ENCODE measurements at places on chromosomes 1 and 21. TPM values are rescaled to one million over a fixed set of nuclear protein-coding genes. Genes with fewer than 3 reads are reported as not detected.

Gene FCRL1
- total RNA-seq, result 2.9 TPM

Gene PRKAA2
- not detected for total RNA-seq

DNA sequence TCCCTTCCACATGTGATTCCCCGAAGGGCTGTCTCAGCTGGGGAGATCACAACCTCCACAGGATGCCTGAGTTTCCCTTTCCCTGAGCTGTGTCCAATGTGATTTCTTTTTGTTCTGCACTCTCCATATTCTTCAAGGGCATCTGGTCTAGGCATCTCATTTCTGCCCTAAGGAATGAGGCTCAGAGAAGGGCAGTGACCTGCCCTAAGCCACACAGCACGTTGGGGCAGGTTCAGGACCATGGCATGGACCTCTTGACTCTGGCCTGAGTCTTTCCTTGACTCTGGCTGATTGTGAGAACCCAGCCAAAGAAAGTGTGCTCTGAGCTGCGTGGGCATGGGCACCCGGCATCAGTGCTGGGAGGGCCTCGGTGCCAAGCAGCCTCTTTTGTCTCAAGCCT is 590.3 kb downstream of the PTPRU start:
- no peak for DNase-seq

Gene S100A16
- not detected for total RNA-seq

DNA sequence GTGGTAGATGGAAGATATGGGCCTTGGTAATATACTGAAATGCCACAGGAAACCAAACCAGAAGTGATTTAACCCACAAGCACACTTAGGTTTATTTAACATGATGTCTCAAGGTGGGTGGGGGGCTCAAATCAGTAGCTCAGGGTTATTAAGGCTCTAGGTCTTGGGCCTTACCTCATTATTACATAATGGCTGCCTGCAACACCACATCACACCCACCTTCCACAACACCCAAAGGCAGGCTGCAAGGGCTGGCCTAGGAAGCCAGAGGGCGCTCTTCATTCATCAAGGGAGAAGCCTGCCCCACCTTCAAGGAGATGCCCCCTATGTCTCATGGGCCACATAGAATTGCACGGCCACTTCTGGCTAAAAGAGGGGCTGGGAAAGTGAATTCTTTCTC is 6.0 kb downstream of the TFF1 start:
- no peak for DNase-seq

GRCh38 chr1:152577168-152577567 is 3.1 kb downstream of the LCE3D start:
- DNase-seq, result no peak

GRCh38 chr1:212607913-212608391 is 609 bp upstream of the ATF3 start:
- DNase-seq, result no peak

GRCh38 chr1:234466945-234467344 is 12.0 kb downstream of the TARBP1 start:
- no peak for DNase-seq

GRCh38 chr1:87867626-87868025 is 538.9 kb downstream of the LMO4 start:
- no peak for DNase-seq

Gene TMPRSS2
- total RNA-seq, result not detected

DNA sequence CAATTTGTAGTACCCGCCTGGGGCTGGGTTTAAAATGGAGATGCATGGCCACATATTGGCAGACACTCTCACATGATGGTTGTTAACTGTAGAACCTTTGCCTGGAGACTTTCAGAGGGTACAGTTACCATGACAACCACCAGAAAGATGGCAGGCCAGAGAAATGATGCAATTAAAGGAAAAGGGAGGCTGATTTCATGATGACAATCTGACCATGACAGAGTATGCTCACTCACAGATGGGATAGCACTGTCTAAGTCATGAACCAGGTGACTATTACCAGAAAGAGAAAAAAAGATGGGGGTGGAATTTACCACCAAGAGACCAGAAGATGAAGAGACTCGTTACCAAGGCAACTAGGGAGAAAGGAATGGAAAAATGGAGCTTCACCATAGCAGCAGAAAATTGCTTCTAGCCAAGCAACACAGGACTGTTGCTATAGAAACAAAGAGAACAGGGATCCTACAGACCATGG is 3.5 kb upstream of the TRIT1 start:
- no peak for DNase-seq

Gene TMEM269
- total RNA-seq, result 1.1 TPM

GRCh38 chr21:21196087-21196486 is 197.9 kb downstream of the NCAM2 start:
- DNase-seq, result no peak

DNA sequence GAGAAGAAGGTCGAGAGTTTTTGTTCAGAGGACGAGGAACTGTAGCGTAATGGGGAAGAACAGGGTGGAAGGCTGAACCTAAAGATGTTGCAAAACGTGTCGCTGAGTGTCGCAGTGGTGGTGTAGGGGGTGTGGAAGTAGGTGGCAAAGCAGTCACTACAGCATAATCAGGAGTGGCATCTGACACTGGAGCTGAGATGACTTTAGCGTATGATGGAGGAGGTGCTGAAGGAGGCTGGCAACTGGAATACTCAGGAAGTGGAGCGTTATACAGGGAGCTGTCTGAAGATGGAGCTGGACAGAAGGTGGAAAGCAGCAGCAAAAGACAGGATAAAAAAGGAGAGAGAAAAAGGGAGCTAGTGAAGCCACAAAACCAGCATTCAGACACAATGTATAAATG is 89.9 kb upstream of the LBR start:
- DNase-seq, result no peak

GRCh38 chr21:40243685-40244084 is 376.4 kb downstream of the PCP4 start:
- no peak for DNase-seq

GRCh38 chr1:239858529-239858928 is 233.2 kb upstream of the FMN2 start:
- DNase-seq, result no peak

GRCh38 chr1:172354291-172355274 is 65.9 kb upstream of the C1orf105 start:
- DNase-seq, result no peak

DNA sequence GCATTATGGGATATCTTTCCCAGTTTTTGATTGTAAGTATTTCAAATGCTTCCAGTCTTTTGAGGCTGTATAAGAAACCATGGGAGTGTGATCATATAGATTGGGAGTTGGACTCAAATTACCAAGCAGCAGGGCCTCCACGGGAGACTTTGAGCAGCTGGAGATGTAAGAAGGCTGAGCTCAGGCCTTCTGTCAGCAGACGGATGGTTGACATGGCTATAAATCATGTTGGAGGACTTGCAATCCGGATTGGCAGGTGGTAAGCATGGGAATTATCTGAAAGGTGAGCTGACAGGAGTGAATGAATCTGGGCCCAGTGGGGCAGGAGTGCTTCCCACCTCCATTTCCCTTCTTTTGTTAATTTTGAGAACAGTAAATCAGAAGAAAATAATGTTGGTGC is 83.2 kb upstream of the PPM1J start:
- DNase-seq, result no peak

Gene DCDC2B
- total RNA-seq, result not detected

Gene OLIG2
- not detected for total RNA-seq

Gene HFM1
- not detected for total RNA-seq

DNA sequence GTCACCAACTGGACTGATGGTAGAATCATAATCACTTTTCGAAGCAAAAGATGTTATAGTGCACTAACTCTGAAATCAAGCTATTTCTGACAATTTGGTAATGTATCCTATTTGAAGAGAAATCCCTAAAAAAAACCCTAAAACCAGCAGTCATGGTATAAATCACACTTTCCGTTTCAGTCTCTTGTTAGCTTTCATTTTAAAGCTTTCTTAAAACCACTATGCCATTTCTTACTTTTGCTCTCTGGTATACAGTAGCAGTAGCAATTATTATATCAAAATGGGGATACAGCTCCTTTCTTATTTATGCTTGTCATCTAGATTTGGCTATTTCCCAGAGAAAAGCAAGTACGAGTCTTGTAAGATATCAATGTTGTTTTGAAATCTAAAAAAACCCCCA is 323.3 kb downstream of the KCTD3 start:
- no peak for DNase-seq

GRCh38 chr1:924656-925560 is 1.2 kb downstream of the SAMD11 start:
- DNase-seq, result no peak

GRCh38 chr1:31199949-31200348 is 39.7 kb downstream of the NKAIN1 start:
- DNase-seq, result no peak

- DNase-seq, result no peak
Observed at GRCh38 chr21:46098303-46099141, 610 bp downstream of the COL6A2 start.

Gene METTL18
- 5.6 TPM for total RNA-seq

DNA sequence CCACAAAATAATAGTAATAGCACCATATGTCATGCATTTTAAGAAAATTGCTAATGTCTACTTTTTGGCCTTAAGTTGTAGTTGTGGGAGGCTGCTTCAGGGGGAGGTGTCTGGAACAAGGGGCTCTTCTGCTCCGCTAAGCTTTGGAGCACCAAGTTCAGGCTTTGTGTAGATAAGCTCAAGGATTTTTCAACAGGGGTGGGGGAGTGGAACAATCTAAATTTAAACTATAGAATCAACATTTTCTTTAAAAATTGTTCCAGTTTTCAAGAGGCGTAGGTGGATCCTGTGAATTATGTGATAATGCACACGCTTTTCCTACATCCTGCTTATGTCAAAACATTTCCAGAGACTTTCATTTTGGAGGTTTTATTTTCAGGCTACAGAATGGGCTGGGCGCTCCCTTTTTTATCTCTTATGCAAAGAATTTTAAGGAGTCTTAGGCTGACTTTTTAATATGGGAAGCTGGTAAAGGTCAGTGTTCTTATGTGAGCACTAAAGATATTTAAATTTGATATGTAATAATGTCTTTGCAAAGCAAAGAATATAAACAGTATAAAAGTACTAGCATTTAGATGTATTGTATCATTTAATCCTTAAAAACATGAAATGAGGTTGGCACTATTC is 9.9 kb downstream of the ATP1A1 start:
- no peak for DNase-seq

DNA sequence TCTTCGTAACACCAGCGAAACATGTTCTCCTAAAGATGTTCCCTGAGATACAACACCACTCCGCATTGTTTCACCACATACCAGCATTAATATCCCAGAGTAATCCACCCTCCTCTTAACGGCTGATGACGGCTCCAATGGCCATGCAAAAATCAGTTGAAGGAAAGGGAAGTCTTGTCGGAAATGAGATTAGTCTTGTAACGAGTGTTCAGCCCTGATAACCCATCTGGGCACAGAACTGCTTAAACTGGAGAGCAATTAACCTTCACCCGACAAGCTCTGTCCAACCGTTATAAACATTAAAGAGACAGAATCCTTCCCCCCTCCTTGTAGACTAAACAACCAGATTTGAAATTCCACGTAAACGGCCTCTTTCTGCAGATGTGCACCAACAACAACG is 21.9 kb downstream of the ERG start:
- no peak for DNase-seq

- no peak for DNase-seq
Observed at GRCh38 chr1:51719146-51719545, 102.3 kb downstream of the OSBPL9 start.

Gene DTL
- 4.7 TPM for total RNA-seq

DNA sequence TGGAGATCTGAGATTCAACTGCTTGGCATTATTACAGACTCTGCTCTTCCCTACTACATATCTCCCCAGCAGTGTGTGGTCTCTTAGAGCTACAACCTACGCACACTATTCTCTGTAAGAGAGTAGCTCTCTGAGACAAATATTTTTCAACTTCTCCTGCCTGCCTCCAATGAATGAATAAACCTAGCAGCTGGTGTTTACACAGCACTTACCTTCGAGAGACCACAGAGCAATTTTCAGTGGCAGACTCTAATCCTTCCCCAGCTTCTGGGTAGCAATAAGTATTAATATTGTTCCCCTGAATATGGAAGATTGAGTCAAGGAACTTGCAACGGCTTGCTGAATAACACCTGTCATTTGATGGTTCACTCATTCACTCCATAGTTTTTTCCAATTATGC is 350.9 kb upstream of the SPAG17 start:
- no peak for DNase-seq

DNA sequence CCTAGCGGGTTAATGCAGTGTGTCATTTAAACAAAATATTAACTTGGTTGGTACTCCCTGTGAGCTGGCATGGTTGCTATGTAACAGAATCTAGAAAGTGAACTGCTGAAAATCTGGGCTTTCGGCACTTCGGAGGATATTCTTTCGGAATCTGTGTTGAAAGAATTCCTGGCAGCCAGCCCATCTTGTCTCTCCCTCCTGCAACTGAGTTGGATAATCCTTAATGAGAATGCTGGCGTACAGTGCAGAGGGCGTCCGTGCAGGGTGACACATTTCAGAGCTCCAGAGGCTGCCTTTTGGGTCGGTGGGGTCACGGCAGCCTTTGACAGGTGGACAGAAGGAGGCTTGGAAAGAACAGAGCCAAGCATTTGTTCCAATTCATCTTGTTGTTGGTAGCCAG is 3.7 kb downstream of the KAZN start:
- no peak for DNase-seq

Gene RHBG
- total RNA-seq, result not detected

DNA sequence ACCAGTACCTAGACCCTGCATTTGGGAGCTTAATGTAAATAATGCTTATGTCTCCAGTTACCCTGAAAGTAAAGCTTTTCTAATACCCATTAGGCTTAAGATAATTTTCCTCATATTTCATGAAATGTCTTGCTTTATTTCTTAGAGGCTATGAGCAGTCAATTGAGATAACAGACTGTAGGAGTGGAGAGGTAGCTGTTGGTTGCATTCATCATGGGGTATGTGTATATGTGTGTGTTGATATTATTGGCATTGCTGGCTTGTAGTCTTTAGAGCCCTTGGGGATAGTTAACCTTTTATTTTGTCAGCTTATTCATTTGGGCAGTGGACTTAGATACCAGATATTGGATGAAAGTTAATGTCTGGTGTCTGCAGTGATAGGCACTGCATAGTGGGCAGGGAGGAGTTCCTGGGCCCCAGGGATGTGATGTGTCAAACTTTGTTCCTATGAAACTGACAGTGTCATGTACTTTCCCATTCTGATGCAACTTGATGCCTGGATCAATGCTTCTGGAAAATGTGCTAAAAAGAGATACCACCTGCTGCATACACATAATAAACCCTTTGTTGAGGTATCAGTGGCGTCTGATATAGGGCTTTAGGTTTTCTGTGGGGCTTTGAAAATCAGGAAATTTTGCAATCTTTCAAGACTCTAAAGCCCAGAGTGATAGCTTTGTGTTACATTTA is 83.9 kb downstream of the MAST2 start:
- DNase-seq, result no peak

DNA sequence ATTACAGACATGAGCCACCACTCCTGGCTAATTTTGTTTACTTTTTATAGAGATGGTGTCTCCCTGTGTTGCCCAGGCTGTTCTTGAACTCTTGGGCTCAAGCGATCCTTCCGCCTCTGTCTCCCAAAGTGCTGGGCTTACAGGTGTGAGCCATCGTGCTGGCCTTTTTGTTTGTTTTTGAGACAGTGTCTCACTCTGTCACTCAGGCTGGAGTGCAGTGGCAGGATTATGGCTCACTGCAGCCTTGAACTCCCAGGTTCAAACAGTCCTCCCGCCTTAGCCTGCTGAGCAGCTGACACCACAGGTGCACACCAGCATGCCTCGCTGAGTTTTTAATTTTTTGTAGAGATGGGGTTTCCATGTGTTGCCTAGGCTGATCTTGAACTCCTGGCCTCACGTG is 49.1 kb downstream of the ADARB1 start:
- no peak for DNase-seq
